Right cardiac atrium (tissue), 5 donors: ENCODE measurements at places on chromosomes 4 and X. TPM values are rescaled to one million over a fixed set of nuclear protein-coding genes. Genes with fewer than 3 reads are reported as not detected.
A peak's percentile ranks its signal among the peaks of the same experiment; 100 is the strongest.

GRCh38 chrX:47746446-47746845 is 87.5 kb upstream of the UXT start:
- DNase-seq = no peak

DNA sequence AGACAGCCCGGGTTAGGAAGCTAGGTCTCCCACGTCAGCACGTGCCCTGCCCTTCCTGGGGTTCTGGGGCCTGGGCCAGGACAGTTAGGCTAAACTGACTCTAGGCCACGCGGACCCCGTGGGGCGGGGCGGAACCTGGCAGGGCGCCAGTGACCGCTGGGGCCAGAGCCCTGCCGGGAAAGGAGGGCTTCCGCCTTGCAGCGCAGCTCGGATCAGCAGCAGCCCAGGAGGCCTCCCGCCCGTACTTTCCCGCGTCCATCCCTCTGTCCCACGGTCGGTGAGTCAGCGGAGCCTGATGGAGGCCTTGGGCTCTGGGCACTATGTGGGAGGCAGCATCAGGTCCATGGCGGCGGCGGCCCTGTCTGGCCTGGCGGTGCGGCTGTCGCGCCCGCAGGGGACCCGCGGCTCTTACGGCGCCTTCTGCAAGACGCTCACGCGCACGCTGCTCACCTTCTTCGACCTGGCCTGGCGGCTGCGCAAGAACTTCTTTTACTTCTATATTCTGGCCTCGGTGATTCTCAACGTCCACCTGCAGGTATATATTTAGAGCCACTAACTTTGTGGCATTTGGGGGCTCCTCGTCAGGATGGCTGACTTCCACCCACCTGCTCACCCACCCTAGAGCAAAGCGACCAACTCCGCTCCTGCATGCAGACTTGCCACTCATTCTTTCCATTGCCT is at the start of gene SMIM10:
TSS of gene SMIM10 (plus strand) at position 191 of the 681 bp plus-strand sequence. CDS start at position 296, 105 bp downstream.
- DNase-seq = peak; percentile 94

- DNase-seq = no peak
These were observed 243.9 kb upstream of the VCX3A start for GRCh38 chrX:6778544-6779503.

DNA sequence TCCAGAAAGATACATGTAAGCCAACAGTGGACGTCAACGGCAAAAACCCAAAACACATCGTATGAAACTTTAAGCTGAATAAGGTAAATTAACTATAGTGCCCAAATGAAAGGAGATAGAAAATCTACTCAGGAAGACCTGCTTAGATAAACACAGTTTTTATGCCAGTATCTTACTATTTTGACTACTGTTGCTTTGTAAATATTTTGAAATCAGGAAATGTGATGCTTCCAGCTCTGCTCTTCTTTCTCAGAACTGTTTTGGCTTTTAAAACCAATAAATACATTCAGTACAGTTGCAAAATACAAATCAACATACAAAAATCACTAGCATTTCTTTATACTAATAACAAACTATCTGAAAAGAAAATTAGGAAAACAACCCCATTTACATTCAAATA is 83.8 kb downstream of the SMARCA5 start:
- no peak for DNase-seq

DNA sequence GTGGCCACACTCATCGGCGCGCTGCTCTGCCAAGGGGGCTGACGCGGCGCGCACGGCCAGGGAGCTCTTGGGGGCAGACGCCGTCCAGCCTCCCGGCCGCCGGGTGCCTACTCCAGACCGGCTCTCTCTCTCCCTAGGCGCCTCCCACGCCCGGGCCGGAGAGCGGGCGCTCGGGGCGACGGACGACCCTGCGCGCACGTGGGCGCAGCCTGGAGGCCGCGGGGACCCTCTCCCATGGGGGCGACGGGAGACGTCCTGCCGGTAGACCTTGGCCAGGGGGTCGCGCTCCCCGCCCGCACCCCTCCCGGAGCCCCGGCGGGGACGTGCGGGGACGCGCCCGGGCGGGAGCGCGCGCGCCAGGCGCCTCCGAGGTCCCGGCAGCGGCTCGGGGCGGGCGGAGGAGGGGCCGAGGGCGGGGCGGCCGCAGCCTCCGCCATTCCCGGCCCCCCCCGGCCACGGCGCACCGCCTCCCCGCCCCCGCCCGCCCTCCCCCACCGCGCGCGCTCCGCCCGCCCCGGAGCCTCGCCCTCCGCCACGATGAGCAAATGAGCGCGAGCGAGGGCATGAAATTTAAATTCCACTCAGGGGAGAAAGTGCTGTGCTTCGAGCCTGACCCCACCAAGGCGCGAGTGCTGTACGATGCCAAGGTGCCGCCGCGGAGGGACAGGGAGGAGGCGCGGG is at the start of gene MSL3:
TSS of gene MSL3 (plus strand) at position 519 of the 681 bp plus-strand sequence. CDS start at position 546, 27 bp downstream.
- DNase-seq = peak; percentile 87

DNA sequence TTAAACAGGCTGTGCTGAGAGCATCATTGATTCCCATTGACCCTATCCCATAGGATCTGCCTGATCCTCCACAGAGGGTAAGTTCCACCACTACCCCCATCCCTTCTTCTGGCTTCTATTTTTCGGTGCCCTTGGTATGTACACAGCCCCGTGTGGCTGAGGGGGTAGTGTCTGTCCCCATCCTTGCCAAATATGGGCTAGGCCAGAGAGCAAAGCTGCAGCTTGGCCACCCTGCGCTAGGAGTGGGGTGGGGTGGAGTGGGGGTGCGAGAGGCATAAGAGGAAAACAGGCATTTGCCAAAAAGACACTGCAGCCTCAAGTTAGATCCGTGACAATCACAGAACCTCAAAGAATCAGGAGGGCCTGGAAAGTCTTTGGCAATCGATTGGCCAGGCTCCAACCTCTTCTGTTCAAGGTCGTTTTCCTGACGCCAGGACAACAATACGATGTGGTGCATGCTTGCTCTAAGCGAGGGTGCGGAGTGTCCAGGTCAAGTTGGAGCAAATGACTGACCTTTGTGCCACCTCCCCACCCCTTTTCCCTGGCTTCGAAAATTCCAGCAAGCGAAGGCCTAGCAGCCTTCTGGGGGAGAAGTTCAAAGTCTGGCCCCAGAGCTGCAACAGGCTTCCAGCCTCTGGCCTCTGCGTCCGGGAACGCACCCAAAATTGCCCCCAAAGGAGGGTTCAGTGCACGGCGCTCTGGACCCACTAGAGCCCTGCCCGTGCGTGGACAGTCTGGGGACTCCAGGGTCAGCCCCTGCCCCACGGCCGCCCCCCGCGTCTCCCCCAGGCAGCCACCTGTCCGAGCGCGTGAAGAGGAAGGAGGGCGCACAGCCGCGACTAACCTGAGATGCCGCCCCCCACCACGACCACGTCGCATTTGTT is 598 bp downstream of the MAOB start:
- peak; percentile 67 for DNase-seq

- no peak for DNase-seq
These were observed 83.1 kb upstream of the CLCN4 start for GRCh38 chrX:10073671-10074070.

- DNase-seq = peak; percentile 80
These were observed 82.4 kb downstream of the AFAP1 start for GRCh38 chr4:7857238-7857701.

- no peak for DNase-seq
These were observed 2.9 kb downstream of the CLOCK start for GRCh38 chr4:55543858-55544257.

GRCh38 chrX:6184900-6185515 is 43.7 kb downstream of the NLGN4X start:
- no peak for DNase-seq

DNA sequence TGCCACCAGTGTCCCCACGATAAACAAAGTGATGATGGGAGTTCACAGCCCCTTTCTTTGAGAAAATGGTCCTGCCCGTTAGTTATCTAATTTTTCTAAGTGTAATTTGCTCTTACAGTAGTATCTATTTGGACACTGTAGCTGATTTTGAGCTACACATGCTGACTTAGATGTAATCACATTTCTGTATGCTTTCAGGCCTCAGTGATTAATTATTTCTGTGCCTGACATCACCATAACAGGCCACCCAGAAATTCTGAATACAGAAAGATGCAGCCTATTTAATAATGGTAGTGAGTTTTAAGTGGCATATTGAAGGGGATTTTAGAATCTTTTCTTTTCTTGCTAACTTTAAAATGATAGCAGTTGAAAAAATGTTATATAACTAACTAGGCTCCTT is 147.6 kb upstream of the ANXA10 start:
- no peak for DNase-seq

DNA sequence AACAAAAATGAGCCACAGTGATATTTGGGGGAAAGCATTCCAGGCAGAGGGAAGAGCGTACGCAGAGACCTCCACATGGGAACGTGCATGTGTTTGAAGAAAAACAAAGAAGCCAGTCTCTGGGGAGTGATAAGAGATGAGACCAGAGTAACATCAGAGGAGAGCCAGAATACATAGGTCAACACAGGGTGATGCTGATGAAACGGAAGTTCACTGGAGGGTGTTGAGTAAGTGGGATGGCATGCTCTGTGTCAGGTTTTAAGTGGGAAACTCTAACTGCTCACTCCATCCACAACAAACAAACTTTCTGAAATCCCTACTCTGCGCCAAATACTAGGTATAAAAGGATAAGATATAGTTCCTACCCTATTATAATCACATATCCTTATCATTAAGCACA is 110.0 kb downstream of the ARHGAP6 start:
- DNase-seq = no peak

DNA sequence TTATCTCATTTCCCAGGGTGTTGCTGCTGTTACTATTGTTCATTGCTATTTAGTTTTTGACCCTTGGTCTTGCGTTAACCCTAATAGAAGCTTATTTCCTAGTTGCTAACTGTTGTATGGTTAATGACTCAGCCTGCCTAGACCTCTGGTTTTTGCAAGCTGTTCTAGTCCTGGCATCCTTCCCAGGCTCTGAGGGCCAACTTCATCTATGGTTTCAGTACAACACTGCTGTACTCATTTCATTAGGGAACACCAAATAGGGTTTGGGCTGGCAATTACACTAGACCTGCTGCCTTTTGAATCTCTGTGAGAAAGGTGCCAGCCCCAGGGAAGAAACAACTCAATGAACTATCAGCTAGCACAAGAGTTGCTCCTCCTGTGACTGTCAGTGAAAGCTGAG is 59.6 kb downstream of the DCX start:
- DNase-seq = peak; percentile 22

DNA sequence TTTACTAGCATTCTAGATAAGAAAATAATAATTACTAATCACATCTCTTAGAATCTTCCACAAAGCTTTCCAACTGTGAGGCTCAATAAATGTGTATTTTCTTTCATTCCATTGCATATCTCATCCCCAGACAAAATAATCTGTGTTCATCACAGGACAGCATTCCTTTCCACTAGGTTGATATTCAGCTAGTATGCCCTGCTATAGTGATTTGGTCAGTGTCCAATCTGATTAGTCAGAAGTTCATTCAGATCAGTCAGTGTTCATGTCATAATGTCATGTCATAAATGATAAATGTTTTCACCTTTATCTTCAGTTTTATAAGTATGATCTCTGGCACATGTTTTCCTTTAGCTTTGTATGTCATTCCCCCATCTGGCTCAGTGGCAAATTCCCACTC is 611.4 kb downstream of the KCTD8 start:
- no peak for DNase-seq

DNA sequence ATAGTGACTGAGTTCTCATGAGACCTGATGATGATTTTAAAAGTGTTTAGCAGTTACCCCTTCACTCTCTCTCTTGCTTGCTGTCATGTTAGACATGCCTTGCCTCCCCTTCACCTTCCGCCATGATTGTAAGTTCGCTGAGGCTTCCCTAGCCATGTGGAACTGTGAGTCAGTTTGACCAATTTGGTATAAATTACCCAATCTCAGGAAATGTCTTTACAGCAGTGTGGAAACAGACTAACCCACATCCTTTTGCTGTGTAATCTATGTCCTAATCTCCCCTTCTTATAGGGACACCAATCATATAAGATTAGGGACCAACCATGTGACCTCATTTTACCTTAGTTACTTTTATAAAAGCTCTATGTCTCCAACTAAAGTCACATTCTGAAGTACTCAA is 677.8 kb downstream of the ADGRL3 start:
- no peak for DNase-seq

DNA sequence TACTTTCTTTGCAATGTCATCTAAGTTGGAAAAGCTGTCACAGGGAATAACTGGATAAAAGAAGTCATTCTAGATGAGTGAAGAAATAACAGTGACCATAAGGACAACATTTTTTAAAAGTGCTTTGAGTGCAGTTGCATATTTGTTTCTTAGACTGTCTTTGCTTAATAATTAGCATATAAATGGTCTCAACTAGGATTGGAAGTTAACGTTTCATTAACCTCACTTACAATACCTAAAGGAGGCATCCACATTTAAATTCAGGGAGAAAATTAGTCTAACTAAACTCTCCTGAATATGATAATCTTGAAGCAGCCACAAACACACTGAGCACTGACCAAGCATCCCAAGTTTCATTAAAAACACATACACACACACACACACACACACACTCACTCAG is 780.7 kb downstream of the PCDH18 start:
- no peak for DNase-seq

DNA sequence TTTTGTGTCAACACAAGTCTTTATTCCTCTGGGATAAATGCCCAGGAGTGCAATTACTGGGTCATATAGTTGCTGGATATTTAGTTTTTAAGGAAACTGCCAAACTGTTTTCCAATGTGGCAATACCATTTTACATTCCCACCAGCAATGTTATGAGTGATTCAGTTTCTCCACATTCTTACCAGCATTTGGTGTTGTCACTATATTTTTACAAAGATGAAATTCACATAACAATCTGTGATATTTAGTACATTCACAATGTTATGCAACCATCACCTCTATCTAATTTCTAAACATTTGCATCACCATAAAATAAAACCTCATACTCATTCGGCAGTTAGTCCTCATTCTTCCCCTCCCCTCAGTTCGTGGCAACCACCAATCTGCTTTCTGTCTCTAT is 75.0 kb downstream of the MAMLD1 start:
- DNase-seq = no peak

- DNase-seq = no peak
These were observed 187.7 kb downstream of the DCTD start for GRCh38 chr4:182729516-182729915.

DNA sequence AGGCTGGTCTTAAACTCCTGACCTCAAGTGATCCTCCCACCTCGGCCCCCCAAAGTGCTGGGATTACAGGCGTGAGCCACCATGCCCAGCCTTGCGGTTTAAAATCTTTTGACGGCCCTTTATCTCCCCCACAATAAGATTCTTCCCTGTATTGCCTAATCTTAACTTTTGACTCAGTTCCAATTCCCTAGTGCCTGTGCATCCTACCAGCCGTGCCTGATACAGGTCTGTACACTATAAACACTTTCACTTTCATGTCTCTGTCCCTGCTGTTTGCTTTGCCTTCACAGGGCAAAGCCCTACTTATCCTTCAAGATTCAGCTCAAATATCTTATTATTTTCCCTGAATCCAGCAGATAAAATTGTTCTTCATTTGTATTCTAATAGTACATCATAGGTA is 74.6 kb downstream of the WDR44 start:
- DNase-seq = no peak

- no peak for DNase-seq
These were observed 156.8 kb upstream of the RASGEF1B start for GRCh38 chr4:81628489-81628888.

The NEIL3 gene
- total RNA-seq = 0.14 TPM

The BLOC1S4 gene
- 8.9 TPM for total RNA-seq

The SYP gene
- 2.1 TPM for total RNA-seq

The CAMK2D gene
- total RNA-seq = 150 TPM

The NRK gene
- total RNA-seq = 0.74 TPM

The REPS2 gene
- 8.9 TPM for total RNA-seq

The OCIAD2 gene
- 15.8 TPM for total RNA-seq

The LAGE3 gene
- 22.0 TPM for total RNA-seq

The IGSF1 gene
- total RNA-seq = 18.9 TPM
